Suppressor macrophage (primary cell): ENCODE measurements at places on chromosomes 1 and 21.

GRCh38 chr1:245378745-245379144 is 224.0 kb downstream of the KIF26B start:
- DNase-seq: no peak

DNA sequence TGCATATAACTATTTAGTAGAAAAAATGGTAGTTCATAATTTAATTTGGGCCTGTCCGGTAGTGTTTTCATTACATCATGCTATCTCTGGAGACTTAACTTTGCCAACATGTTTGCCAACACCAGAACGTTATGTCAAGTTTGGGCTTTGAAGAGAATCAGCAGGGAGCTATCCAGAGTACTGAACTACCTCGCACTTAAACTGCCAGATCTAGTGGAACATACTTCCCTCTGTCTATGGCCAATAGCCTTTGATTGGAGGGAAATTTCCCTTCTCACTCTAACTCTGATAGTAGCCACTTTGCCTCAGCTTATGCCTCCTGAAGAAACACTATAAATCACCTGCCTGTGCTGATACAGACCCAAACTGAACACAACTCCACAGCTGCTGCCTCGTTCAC is 10.0 kb downstream of the LRRC53 start:
- DNase-seq: peak; percentile 9

- DNase-seq: no peak
These were observed 356.9 kb downstream of the SIPA1L2 start for GRCh38 chr1:232273011-232273410.

DNA sequence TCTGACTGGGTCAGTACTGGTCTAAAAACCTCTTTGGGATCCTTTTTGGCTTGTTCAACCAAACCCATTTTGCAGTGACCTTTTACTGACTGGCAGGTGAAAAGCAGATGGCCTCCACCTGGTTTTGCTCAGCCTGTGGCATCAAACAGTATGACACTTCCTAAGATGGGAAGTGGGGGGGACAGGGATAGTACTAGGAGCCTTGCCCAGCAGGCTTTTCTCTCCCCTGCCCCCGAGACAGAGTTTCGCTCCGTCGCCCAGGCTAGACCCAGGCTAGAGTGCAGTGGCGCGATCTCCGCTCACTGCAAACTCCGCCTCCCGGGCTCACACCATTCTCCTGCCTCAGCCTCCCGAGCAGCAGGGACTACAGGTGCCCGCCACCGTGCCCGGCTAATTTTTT is 18.3 kb downstream of the INTS3 start:
- DNase-seq: no peak

- no peak for DNase-seq
These were observed 293.9 kb downstream of the BRINP2 start for GRCh38 chr1:177464686-177465085.

DNA sequence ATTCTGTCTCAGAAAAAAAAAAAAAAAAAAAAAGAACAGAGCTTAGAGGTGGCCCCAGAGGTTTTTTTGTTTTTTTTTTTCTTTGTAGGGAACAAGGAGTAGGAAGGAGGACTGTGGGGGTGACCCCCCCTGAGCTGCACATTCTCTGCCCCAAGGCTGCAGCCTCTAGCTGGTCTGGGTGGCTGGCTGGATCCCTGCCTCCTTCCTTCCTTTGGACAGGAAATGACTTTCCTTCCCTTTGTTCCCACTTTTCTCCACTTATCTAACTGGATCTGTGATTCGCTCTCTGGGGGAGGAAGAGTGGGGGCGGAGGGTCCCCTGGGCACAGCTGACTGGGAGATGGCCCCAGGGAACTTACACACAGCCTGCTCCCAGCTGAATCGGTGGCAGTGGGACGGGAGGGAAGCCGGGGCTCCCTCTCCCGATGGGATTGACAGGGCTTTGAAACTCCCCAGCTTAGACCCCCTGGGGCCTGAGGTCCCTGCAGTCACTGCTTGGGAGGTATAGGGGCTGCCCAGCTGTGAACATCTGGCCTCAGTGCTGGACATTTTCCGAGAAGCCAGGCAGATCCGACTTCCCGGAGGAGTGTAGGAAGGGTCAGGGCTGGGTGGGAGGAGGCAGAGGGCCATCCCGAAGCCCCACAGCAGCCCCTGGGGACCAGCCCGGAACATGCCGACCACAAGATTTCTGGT is 2.1 kb downstream of the FBLIM1 start:
- no peak for DNase-seq

GRCh38 chr21:46368533-46369285 is 44.8 kb downstream of the PCNT start:
- DNase-seq: peak; percentile 58

DNA sequence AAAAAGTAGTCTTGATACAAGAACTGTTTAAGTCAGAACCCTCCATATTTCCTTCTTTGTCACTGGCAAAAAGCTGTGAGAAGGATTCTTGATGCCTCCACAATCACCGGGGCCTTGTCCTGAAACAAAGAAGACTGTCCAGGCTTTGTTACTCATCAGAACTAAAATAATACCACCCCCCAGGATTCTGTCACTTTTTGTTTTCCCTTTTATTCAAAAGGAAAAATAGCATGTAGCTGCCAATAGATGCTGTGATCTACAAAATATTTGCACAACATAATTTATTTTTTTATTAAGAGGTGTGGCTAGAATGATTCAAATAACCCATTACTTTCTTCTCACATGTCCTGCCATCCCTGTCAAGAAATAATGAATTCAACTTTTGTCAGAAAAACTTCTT is 173.7 kb downstream of the LYPLAL1 start:
- no peak for DNase-seq

DNA sequence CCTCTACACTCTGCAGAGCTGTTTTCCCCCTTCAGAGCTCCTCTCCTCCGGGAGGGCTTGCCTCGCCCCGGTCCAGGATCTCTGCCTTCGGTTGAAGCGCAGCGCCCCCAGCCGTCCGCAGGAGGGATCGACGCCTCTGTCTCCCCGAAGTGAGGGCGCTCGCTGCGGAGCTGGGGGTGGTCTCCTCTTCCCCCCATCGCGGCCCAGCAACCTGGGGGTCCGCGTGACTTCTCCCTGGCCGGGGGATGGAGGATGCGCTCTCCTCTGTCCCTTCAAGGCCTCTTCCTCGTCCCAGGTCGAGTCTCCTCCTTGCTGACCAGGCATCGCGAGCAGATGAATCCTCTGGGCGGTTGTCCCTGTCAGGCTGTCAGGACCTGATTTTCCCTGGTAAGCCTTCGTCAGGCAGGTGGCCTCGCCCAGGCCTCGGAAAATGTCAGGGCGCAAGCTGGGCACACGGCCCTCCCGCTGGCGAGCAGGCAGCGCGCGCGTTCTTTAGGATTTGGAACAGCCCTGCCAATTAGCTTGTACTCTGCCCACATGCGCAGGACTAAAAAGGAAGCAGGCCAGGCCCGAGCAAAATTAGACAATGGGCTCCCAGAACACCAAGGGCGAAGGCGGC is 90.5 kb downstream of the EDEM3 start:
- DNase-seq: peak; percentile 85

GRCh38 chr1:16628361-16629111 is 15.2 kb upstream of the NBPF1 start:
- DNase-seq: no peak
